ENCODE measurements at places on chromosomes 3 and 15.

DNA sequence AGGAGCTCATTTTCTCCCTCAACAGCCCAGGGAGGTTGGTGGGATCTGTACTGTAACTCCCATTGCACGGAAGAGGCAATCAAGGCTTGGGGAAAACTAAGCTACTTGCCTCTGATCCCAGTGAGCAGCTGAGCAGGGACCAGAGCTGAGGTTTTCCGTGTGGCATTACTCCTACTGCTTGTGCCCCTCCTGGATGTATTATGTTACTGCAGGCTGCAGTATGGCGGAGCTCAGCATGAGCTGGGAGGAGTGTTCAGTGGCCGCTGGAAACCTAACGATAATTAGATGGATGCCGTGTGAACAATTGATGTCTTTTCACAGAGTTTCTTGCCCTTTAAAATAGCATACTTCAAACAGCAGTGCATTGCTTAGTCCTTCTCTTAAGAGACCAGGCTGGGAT lies 2.0 kb upstream of the TPRG1 start:
- peak; percentile 1 for DNase-seq

- DNase-seq: peak; percentile 80
Observed at GRCh38 chr3:15319575-15319974, 12.8 kb downstream of the SH3BP5 start.

DNA sequence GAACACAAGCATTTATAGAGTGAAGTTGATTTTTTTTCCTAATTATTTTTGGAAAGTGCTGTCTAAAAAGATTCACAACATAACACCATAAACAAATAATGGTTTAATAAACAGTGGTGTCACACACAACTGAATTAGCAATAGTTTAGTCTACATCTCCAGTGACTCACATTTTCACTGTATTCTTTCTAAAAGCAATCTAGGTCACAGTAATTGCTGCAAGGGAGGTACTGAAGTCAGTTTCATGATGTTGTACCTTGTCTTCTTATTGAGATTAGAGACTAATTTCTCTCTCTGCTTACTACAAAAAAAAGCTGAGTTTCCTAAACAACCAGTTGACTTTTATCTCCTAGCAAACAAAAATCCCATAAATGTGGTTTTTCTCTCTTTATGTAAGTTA lies 29.6 kb downstream of the PLSCR4 start:
- DNase-seq: no peak

DNA sequence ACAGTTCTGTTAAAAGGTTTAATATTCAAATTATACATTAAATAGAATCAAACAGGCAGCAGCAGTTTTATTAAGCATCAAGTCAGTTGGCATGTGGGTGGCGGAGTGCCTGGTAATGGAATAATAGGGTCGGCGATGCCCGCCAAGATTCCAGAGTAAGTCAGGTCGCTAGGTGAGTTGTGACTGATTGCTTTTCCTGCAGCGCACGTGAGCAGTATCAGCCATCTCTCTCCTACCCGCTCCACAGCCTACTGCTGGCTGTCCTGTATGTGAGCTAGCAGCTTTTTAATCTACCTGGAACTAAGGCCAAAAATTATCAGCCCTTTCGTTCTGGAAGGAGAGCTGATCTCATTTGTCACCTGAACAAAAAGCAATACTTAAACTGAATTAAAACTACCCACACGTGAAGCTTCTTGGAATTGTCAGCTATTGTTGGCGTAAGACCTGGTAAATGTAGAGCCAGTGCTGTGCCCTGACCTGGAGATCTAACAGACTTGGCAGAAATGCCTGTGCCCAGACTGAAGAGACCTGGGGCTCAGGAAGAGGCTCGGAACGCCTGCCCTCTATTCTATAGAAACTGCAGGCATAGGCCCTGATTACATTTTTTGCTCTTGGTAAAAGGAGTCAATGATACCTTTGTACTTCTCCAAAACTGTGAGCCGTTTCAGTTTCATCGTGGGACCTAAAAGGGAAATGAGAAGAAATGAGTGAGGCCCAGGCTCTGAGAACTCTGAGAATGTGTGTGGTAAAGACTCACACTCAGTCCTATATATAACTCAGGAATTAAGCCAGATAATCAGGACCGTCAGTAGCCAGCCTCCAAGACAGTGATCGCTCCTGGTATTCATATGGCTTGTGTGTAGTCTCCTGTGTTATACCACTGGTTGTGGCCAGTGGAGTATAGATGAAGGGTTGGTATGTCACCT lies 21.9 kb downstream of the IDH3A start:
- DNase-seq: no peak

DNA sequence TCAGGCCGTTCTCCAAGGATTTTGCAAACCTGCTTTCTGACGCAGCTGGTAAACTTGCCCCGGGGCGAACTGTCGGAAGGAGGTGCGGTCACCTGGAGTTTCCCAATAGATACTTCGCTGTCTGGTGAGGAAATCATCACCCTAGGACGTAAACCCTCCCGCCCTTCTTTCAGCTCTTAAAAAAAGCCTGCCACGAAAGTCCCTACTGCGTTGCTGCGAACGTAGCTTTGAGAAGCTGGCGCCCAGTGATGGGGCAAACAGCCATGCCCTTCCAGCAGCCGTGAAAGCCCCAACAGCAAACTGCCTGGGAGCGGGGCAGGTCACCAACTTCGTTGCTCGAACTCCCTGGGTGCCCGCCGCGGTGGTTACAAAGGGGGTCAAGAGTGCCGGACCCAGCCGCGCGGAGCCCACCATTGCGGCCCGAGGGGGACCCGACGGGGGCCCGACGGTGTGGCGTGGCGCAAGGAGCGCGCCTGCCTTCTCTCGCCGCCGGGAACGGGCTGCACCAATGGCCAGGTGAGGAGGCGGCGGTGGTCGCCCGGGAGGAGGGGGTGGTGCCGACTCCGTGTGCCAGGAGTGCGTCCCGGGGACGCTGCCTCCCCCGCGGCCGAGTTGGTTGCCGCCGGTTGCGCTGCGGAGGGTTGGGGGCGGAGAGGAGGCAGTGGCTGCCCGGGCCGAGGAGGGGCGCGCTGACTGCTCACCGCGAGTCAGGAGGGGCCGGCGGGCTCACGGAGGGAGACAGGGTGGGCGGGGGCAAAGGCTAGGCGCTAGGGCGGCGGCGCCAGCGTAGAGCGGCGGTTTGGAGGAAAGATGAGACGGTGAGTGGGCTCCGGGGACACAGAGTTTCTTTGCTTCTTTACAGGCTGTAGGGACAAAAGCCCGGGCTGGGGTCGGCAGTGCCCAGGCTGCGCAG lies at the start of gene PHLDB2:
Gene PHLDB2 (plus strand): TSS at position 205 of the 913 bp plus-strand sequence. CDS start 24,813 bp downstream, outside the sequence.
- DNase-seq: peak; percentile 89

Measured in EH (cell line).